ENCODE measurements at places on chromosomes 3 and 15.

DNA sequence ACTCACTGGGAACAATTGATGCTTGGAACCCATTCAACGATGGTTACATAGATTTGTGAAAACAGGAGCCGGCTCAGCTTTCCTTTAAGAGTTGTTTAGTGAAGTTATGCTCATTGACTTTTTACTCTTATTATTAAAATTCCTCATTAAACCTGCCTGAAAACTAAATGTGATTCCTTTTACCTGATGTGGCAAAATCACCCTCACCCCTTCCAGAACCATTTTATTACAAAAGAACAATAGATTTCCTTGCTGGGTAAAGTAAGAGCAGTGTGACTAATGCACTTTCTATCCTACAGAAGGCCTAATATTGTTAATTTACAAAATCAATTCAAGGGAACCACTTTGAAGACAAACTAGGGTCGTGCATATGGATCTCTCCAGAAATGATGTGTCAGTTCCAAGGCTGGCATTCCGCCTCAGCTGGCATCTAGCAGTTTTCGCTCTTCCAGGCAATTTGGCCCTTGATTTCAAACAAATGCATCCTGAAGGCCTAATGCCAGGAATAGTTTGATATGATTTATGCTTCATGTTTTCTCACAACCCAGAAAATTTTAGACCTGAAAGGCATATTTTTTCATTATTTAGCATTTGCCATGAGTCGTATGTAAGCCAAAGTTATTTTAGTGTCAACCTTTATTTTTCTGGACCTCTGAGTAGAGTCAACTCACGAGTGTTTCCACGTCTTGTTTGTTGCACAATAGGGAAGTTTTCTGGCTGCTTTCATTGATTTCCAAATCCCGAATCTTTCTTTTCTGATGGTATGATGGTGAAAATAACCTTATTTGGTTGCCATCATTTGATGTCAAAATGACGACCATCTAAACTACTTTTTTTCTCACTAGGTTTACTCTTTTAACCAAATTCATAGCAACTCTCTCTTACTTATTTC lies 447.8 kb downstream of the MECOM start:
- DNase-seq = no peak

DNA sequence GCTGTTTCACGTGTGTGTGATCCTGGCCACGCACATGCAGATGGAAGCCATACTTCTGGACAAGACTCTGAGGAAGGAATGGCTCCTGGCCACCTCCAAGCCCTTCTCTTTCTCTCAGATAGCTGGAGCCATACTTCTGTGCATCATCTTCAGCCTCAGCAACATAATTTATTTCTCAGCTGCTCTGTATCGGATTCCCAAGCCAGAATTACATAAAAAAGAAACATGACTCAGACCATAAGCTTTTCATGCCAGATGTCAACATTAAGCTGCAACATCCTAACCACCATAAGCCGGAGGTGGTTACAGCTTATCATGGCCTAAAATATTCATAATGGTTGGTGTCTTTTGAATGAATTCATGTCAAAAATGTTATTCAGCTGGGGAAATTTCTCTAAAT lies 10.6 kb upstream of the KIF23 start:
- no peak for DNase-seq

DNA sequence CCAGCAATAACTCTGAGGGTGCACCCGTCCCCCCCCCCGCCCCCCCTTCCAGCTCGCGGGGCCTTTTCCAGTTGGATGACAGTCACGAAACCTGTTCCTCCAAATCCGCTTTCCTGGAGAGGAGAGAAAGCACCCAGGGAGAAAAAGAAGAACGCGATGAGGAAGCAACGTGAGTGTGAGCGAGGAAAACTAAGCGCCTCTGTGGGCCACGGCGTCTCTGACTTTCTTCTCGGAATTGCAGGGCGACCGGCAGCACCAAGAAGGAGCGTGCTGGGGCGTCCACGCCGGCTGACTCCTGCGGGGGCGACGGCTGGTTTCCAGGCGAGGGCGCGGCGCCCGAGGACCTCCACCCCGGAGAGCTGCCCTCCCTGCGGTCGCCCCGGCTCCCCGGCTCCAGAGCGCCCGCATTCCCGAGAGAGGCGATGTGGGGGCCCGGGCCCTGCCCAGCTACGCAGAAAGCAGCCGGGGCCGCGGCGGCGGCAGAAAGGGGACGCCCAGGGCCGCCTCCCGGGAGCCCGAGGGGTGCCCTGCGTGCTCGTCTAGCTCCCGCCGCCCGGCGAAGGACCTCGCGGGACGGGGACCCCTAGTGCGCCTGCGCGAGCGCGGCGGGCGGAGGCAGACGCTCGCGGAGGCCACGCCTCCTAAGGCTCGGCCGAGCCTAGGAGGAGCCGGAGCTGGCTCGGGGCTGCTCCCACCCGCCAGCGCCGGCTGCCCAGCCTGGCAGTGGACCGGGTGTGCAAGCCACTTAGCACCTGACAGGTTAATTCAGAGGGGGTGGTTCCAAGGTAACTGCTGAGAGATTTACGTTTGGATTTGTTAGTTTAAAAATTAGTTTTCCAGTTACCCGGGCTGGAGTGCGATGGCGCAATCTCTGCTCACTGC lies 15.3 kb upstream of the ADIPOQ start:
- no peak for DNase-seq

DNA sequence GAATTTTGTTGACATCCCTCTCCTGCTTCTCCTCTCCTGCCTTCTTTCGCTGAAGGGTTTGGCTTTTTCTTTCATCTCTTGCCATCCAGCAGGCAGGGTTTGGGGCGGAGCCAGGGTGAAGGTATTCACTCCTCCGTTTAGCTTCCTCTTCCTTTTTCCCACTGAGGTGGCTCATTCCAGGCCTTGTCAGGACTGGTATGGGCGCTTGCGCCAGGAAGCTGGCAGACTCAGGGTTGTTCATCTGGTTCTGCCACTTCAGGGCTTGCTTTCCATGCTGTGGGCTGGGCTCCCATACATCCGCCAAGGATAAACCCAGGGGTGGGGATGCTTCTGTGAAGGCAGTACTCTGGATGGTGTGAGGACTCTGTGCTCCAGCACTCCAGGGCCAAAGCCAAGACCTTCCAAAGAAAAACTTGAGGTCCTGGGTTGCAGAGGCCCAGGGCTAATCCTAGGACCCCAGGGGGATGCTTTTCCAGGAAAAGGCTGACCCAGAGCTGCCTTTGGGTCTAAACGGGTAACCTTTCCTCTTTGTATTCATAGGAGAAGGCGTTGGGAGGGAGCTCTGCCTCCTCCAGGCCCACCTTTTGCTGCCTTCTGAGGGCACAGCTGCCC lies 7.7 kb upstream of the AMOTL2 start:
- no peak for DNase-seq

GRCh38 chr15:44694416-44694815 lies 16.7 kb downstream of the PATL2 start:
- DNase-seq = no peak

GRCh38 chr15:48578965-48579364 lies 66.5 kb downstream of the FBN1 start:
- no peak for DNase-seq

DNA sequence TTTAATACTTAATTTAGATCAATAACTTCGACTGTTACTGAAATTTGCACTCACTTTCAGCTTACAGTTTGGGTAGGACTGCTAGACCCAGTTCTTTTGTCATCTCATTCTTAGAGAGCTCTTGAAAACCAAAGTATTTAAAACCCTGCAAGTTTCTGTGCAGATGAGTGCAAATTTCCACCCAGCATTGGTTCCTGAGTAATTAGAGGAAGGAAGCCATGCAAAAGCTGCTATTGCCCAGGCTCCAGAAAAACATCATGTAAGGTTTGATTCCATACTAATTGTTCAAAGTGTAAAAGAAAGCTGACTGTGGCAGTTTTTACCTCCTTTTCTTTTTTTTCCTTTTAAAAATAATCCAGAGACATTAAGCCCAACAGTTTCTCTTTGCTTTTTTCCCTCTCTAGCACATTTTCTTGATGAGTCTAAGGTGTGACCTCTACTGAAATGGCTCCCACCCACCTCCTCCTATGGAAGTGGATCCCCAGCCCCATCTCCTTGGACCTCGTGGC lies 30.3 kb downstream of the ABHD2 start:
- DNase-seq = no peak

DNA sequence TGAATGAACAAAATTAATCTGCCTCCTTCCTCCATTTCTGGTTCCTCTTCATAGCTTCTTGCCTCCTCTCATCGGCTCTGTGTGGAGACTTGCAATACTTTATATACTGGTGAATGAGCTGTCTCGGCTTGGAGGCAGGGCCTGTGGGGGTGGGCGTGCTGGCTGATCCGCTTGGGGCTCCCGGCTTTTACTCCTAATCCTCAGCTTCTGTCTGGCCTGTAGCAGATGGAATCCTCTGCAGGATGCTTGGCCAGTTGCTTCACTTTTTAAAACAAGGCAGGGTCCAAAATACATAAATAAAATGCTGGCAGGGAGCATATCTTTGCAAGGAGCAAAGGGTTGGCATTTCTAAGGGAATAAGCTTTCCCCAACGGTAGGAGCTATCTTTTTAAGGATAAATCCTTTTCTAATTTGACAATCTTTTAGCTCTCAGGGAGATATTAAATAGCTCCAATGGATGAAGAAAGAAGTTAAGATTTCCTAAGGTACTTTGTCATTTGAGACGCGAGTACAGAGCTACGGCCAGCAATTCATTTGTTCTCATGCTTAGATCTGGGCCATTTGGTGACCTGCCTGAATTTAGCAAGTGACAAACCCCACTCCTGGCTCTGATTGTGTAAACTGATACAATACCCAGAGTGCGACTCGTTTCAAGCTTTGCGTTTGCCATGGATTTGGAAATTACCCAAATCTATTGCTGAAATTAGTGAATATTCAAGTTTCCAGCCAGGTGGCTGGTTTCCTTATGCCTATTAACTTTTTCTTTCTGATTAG lies 18.9 kb downstream of the SV2B start:
- no peak for DNase-seq

DNA sequence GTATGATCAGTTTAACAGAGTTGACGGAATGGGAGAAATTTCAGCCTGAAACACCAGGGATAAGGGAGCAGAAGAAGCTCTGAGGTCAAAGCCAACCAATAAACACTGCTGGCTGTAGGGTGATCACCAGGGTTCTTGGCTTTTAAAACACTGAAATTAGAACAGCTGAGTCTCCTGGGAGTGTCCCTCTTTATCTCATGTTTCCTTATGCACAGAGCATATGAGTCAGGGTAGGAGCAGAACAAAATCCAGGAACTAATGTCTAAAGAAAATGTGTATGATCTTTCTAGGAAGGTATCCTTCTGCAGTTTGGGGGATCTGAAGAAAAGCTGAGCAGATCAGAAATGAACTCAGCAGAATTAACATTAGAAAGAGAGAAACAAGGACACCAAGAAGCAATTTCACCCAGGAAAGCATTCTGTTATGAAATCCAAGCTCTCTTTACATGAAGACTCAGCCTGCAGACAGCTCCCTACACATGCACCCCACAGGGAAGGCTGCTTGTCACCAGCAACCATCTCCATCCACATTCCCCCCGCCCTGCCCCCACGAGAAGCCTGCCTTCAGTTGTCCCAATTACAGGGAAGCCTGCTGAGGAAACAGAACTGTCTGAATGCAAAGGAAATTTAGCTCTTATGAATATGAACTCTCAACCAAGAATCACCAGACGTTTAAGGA lies 469.7 kb downstream of the PDCD6IP start:
- DNase-seq = no peak

- DNase-seq = no peak
Measured at GRCh38 chr3:56753206-56753820, 48.4 kb downstream of the ARHGEF3 start.
